Right renal pelvis (tissue), 4 donors: ENCODE measurements at places on chromosomes 3 and 15. TPM values are rescaled to one million over a fixed set of nuclear protein-coding genes. Genes with fewer than 3 reads are reported as not detected.

DNA sequence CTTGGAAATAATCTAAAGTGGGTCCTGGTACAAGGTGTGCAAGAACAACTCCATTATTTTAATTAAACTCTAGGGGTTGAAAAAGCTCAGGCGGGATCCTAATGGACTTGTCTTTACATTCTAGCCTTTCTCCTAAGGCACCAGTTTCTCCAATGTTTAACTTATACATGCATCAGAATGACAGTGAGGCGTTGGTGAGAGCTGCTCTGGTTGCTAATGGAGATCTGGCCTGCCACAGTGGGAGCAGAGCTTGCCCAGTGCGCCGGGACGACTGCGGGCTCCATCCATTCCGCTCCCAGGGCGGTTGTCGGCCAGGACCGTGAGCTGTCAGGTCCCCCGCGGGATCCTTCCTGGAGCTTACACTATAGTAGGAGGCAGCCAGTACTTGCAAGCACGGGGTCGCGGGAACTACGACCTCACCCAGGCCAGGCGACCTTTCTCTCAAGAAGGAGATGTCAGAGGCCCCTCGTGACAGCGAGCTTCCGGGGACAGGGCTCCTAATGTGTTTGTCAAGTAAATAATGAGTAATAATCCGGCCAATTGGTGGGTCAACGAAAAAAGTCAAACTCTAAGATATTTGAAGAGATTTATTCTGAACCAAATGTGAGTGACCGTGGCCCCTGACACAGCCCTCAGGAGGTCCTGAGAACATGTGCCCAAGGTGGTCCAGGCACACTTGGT lies 991 bp upstream of the HIGD1A start:
- DNase-seq: no peak

DNA sequence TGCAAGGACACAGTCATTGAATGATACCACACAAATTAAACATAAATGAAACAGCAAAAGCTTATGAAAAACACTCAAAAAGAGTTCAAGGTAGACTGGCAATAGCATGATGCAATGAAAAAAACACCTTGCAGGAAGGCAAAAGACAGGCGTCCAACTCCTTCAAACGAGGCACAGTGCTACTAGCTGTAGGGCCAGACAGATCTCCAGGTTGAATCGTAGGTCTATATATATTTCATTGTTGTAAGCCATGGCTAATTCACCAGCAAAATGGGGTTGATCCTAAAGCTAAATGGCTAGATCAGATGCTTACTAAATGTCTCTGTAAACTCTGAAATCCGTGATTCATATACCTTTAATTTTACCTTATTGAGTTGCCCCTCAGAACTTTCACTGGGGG lies 94.2 kb downstream of the THRB start:
- no peak for DNase-seq

- no peak for DNase-seq
These were observed 67.9 kb downstream of the CRTC3 start for GRCh38 chr15:90597577-90597976.

DNA sequence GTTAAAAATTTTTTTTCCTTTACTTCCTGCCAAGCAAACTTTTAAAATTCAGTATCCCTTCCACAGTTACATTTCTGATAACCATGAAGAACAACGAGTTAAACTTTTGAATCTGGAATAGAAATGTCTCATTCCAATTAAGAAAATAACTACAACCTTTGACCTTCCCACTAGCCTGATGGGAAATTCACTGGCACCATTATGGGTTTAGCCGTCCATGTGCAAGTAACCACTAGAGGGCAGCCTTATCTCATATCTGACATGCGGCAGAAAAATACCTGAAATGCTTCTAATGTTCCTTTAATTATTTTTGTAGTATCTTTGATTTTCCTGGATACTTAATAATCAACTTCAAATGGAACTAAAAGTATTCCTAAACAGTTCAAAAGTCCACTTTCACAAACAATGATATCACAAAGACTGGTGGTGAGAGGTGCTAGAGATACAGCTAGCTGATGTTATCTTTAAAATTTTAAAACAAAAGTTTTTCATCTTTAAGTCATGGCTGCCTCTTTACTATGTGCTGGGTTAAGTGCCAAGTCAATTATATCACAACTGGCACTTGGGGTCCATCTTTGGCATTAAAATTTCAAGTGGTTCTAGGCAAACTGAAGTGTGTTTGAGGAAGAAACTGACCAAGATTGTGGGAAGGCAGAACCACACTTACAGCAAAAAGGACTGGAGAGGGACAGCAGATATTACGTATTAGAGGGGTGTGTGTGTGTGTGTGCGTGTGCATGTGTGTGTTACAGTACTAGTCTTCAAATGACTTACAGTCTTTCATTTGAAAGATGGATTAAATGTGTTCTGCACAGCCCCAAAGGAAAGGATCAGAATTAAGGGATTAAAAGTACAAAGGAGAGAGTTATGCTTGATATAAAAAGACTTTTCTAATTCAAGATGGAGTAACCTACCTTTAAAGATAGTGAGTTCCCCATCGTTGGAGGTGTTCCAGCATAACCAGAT lies 107.1 kb upstream of the ICE2 start:
- peak; percentile 54 for DNase-seq

- no peak for DNase-seq
These were observed 150.1 kb downstream of the RAB11A start for GRCh38 chr15:66019368-66019767.

DNA sequence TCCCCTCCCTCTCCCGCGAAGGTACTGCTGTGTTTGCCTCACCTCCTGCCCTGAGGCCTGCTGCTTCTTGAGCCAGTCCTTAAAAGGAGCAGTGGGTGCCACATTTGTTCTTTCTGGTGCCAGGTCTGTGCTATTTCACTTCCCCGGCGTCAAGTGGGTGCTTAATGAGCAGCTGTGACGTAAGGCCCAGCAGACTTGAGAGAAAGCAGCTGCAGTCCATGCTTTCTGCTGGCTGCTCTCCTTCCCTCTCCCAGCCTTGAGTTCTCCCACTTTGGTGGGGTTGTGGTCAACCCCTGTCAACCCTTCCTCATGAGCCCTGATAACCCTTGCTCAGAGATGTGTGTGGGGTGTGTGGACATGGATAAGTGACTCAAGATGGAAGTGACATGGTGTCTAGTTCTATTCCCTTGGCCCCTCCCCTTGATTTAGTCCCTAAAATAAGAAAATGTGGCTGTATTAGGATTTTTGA lies 6.9 kb downstream of the INAFM2 start:
- DNase-seq: no peak

- DNase-seq: no peak
These were observed 808 bp downstream of the GK5 start for GRCh38 chr3:142224482-142225072.

- DNase-seq: no peak
These were observed 65.6 kb downstream of the ABTB1 start for GRCh38 chr3:127738192-127738840.

DNA sequence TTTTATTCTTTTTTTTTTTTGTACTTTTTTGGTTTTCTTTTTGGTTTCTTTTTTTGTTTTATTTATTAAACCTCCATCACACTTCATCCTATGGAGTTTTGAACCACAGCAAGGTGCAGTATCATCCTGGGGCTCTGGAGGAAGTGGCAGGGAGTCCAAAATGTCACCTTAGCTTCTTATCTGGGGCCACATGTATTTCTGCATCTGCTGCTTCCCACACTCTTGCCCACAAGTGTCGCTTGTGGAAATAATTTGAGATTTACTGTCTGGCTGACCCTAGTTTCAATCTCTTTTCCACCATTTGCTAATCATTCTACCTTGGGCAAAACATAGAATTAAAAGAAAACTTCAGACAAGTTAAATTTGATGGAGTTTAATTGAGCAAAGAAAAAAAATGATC lies 6.4 kb downstream of the OPA1 start:
- DNase-seq: no peak

- DNase-seq: no peak
These were observed 759.4 kb upstream of the GBE1 start for GRCh38 chr3:82520846-82521245.

- no peak for DNase-seq
These were observed 60.5 kb downstream of the SENP2 start for GRCh38 chr3:185646382-185647133.

Gene ACOX2
- 39.8 TPM for polyA plus RNA-seq

Gene SGO1
- polyA plus RNA-seq: 11.4 TPM

Gene RASGRF1
- polyA plus RNA-seq: 0.44 TPM

Gene ALDH1A2
- polyA plus RNA-seq: 341 TPM

Gene FAM174B
- polyA plus RNA-seq: 32.9 TPM

Gene VIPR1
- polyA plus RNA-seq: 1.5 TPM
